ENCODE measurements at places on chromosomes 1 and 21.

DNA sequence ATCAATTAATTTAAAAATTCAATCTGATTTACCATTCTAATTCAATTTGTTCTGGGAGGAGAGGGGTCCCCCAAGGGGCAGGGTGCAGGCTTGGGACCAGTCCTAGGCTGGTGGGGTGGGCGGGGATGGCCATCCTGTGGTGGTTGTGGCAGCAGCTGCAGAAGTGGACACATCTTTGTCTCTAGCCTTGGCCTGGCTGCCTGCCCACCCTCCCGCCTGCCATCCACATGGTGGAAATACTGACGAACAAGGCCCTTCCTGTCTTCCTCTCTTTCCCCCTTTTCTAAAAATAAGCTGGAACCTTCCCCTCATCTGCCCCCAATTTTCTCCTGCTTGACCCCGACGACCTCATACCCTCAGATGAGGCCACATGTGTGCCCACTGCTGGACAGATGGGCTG lies 130.9 kb downstream of the FOXD2 start:
- DNase-seq: no peak

GRCh38 chr21:44572959-44573583 lies 458 bp upstream of the KRTAP10-4 start:
- no peak for DNase-seq

DNA sequence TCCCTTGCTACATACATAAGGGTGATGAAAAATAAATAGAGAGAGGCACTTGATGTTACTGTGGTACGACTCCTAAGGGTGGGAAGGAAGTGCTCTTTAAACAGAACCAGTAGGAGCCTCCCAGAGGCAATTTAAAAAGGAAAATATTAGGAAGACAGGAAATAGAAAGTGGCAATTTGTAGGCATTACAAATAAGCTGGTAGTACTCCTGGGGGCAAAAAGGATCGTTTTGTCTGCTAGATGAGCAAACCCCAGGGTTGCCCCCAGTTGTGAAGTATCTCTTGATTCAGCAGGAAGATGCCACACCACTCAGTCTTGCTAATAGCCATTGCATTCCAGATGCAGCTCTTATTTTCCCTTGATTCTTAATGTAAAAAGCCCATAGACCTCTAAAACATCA lies 303.0 kb downstream of the NTNG1 start:
- DNase-seq: no peak

- no peak for DNase-seq
These were observed 98.2 kb upstream of the ARTN start for GRCh38 chr1:43835082-43836021.

DNA sequence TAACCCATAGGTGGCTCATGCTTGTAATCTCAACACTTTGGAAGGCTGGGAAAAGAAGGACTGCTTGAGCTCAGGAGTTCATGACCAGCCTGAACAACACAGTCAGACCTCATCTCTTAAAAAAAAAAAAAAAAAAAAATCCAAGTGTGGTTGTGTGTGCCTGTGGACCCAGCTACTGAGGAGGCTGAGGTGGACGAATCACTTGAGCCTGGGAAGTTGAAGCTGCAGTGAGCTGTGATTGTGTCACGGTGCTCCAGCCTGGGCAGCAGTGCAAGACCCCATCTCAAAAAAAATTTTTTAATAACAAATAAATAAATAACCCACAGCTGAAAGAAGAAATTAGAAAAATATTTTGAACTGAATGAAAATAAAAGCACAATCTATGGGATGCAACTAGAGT lies 13.8 kb downstream of the INTS7 start:
- DNase-seq: no peak

DNA sequence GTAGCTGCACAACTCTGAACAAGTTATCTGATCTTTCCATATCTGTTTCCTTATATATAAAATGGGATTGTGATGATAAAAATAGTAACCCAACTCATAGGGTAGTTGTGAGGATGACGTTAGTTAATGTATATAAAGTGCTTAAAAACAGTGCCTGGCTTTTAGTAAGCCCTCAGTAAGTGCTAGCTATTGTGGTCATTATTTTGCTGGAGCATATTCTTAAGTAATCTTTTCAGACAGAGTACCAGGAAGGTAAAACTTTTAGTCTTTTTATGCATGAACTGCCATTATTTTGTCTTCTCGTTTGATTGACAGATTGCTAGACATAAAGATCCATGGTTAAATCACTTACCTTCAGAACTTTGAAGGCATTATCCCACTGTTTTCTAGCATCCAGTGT lies 62.5 kb upstream of the SIM2 start:
- no peak for DNase-seq

DNA sequence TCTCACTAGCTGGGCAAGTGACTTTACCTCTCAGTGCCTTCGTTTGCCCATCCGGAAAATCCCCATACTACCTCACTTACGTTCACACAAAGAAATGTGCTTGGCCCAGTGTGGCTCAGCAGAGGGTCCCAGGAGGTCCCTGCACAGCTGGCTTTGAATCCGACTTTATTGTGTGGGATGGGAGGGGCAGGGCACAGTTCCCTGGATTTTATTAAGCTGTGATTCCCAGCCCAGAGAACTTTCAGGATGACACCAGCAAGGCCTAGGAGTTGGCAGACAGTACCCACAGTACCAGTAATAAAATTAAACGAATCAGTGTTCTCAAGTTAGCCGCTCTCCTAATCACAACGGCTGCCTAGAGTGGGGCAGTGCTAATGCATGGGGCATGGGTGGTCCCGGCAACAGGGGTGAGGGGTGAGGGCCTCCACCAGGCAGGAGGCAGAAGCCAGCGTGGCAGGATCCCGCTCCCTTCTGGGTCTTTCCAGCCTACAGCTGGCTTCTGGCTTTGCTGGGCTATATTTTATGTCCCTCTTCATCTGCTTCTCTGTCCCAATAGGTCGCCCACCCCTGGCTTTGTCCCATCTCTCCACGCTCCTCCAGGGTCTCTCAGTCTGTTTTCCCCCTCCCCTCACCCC lies 74.9 kb downstream of the VWA5B1 start:
- no peak for DNase-seq

- DNase-seq: no peak
These were observed 112.6 kb downstream of the PLD5 start for GRCh38 chr1:242411901-242412300.

GRCh38 chr1:3657578-3658230 lies 5.4 kb downstream of the TP73 start:
- no peak for DNase-seq

GRCh38 chr1:78210175-78210574 lies 164.4 kb downstream of the GIPC2 start:
- no peak for DNase-seq

DNA sequence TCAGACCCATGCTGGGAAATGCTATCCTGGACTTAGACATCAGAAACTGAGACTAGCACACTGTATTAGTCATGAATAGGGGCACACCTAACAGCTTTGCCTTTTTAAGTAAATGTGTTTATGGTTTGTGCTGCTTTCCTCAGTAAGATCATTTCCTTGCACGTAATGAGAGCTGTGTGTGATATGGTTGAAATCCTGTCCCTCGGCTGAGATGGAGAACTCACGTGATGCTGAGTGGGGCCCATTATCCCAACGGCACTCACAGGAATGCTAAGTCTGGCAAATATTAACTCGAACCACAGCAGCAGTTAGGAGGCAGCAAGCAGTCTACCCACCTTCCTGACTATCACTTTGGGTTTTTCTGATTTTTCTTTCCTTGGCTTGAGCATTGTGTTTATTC lies 38.2 kb downstream of the BCL9 start:
- DNase-seq: no peak

DNA sequence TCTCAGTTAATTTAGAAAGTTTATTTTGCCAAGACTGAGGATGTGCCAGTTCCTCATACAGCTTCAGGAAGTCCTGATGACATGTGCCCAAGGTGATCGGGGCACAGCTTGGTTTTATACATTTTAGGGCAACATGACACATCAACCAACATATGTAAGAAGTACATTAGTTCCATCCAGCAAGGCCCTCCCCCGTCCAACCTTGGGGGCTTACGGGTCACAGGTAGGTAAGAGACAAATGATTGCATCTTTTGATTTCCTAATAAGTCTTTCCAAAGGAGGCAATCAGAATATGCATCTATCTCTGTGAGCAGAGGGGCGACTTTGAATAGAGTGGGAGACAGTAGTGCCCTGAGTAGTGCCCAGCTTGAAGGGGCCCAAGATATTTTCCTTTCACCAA lies 19.6 kb upstream of the HAO2 start:
- DNase-seq: no peak

GRCh38 chr21:15203740-15204139 lies 138.9 kb upstream of the NRIP1 start:
- DNase-seq: no peak

DNA sequence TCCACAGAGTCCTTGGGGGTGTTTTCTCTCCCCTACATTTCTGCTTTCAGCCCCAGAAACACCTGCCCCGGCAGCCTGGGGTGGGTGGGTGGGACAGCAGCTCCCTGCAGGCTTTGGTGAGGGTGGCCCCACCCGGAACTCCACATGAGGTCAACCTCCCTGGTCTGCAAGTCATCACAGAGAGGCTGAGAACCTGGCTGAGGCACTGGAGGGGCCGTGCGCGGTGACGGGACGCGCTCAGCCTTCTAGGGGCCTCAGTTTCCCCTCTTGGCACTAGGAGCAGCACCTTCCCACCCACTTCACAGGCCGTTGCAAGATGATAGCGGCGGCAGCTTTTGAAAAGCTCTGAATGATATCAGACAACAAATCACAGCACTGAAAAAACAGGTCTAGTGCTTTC lies 37.7 kb upstream of the NID1 start:
- DNase-seq: no peak

DNA sequence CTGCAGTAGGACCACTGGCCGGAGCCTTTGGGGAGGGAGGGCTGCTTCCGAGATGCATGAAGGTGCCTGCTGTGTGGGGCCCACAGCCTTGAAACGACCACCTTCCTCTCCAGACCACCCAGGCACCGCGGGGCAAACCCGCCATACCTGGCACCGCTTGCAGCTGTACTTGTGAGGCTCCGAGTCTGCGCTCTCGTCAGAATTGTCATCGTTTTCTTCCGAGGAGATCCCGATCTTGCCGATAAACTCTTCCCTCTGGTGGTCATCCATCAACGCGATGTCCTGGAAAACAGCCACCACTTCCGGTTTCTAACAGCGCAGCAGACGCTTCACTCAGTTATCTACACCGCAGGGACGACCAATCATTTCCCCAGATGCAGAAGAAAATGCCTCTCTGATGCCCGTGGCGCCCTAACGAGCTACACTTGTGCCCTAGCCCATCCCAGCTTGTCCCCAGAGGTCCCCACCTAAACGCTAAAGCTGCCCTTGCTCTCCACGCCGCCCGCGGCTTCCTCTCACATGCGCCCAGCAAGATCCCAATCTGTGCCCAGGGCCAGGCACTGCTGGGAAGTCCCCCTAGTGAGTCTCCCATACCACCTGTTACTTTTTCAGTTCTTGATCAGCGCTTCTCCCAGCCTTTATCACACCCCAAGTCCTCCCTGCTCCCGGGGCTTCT lies 55.0 kb upstream of the RIPK4 start:
- DNase-seq: no peak

- DNase-seq: no peak
These were observed 146.0 kb upstream of the COL6A1 start for GRCh38 chr21:45835301-45836267.

GRCh38 chr1:186605762-186606350 lies 74.4 kb downstream of the PTGS2 start:
- no peak for DNase-seq

GRCh38 chr1:220457957-220458609 lies 69.9 kb upstream of the MARK1 start:
- no peak for DNase-seq

DNA sequence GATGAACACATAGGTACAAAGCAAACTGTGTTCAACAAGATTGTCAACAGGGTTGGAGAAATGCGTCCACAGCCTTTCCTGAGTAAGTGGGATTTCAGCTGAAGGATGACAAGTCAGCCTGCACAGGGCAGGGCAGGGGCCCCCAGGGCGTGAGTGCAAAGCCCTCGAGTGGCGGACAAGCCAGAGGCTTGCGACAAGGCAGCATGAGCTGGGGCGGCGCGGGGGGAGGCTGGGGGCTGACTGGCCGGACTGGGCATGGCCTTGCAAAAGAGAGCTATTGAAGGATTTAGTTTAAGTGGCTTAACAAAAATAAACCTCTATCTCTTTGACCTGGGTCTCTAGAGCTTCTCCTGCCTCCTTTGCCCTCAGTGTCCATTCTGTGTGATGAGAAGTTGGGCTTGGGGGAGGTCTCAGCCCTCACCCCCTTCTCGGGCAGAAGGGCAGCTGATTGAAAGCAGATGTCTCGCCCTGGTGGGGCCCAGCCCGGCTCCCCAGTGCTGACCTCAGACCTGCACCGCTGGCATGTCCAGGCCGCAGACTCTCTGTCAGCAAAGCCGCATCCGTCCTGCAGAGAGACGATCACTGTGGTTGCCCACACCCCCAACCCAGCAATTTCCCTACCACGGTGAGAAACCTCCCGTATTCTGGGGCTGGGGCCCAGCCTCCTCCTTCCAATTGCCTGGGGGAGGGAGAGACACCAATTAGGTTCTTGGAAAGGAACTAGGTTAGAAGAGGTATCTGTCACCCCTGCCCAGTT lies 24.3 kb upstream of the EPS8L3 start:
- DNase-seq: peak; percentile 18

DNA sequence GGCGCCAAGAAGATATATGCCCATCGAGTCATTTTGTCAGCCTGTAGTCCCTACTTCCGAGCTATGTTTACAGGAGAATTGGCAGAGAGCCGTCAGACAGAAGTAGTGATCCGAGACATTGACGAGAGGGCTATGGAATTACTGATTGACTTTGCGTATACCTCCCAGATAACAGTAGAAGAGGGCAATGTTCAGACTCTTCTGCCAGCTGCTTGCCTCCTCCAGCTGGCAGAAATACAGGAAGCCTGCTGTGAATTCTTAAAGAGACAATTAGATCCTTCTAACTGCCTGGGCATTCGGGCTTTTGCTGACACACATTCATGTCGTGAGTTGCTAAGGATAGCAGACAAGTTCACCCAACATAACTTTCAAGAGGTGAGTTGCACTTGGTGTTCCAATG lies 19.1 kb downstream of the KLHL20 start:
- DNase-seq: no peak

DNA sequence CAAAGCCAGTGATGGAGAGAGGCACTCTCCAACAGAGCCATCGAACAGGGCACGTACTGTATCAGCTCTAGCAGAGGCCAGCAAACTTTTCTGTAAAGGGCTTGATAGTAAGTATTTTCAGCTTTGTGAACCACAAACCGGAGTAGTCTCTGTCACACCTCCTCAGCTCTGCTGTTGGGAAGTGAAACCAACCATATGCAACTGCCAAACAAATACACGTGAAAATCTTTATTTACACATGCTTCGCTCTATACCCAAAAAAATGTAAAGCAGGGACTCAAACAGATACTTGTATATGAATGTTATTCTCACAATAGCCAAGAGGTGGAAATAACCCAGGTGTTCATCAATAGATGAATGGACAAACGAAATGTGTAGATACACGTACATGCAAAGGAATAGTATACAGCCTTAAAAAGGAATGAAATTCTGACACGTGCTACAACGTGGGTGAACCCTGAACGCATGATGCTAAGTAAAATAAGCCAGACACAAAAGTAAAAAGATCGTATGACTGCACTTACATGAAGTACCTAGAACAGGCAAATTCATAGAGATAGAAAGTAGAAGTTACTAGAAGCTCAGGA lies 39.0 kb downstream of the SETD4 start:
- DNase-seq: no peak

GRCh38 chr1:246679794-246680177 lies 44.4 kb upstream of the SCCPDH start:
- DNase-seq: no peak

- no peak for DNase-seq
These were observed 13.9 kb upstream of the ACTA1 start for GRCh38 chr1:229447809-229448252.
